ENCODE measurements at places on chromosomes 4 and X.

- DNase-seq, result no peak
These were observed 140.9 kb downstream of the MAPK10 start for GRCh38 chr4:86218746-86219473.

GRCh38 chr4:141102367-141102766 lies 30.9 kb downstream of the RNF150 start:
- DNase-seq, result no peak

GRCh38 chrX:103941201-103941975 lies 21.0 kb upstream of the TMSB15B start:
- no peak for DNase-seq

DNA sequence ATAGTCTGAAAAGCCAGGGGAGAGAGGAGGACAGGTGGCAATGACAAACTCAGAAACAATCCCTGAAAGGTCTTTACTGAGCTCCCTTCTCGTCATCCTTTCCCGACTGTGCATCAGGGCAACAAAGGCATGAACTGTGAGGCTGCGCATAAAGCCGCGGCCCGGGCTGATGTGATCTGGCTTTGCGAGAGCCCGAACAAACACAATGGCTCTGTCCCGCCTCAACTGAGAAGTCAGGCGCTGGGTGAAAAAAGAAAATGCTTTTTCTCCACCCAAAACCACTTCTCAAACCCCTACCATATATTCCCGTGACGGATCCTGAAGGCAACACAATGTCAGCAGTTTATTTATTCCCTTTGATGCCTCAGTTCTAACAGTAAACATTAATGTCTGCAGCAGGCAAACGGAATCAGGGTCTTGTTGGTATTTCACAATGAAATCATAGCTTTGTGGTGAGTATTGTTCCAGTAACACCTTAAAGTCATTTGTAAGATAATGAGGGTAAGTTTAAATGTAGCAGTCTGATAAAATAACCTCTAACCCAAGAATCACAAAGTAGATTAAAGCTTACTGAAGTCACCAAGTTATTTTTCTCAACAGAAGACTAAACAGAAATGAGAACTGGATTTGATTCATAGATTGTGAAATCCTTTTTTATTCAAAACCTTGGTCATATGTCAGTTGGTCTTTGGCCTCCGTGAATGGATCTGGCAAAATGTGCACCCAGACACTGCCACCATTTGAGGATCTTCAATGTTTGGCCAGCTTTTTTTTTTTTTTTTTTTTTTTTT lies 67.4 kb downstream of the APBB2 start:
- no peak for DNase-seq

GRCh38 chr4:11010624-11011023 lies 326.1 kb upstream of the CLNK start:
- no peak for DNase-seq

GRCh38 chr4:1030031-1030430 lies 18.6 kb downstream of the FGFRL1 start:
- DNase-seq, result no peak

DNA sequence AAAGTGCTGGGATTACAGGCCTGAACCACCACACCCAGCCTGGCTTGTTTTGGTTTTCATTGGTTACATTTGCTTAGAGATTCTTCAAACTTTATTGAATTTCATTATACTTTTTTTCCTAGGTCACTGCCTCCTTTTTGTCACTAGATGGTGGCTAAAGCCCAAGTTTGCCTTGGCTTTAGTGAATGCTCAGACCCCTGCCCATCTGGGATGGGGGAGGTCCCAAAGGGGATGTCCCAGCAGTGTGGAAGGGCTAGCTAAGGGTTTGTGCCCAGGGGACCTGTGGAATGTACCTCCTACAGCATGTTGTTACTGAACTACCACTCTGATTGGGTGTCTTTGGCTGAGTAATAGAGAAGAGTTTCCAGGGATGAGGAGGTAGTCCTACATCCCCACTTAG lies 58.4 kb downstream of the CEP135 start:
- no peak for DNase-seq

GRCh38 chr4:76016393-76016792 lies 6.9 kb downstream of the CXCL10 start:
- no peak for DNase-seq

- no peak for DNase-seq
These were observed 62.2 kb downstream of the KDM6A start for GRCh38 chrX:44935172-44935571.

- no peak for DNase-seq
These were observed 126.6 kb downstream of the SLC39A8 start for GRCh38 chr4:102218656-102219055.

DNA sequence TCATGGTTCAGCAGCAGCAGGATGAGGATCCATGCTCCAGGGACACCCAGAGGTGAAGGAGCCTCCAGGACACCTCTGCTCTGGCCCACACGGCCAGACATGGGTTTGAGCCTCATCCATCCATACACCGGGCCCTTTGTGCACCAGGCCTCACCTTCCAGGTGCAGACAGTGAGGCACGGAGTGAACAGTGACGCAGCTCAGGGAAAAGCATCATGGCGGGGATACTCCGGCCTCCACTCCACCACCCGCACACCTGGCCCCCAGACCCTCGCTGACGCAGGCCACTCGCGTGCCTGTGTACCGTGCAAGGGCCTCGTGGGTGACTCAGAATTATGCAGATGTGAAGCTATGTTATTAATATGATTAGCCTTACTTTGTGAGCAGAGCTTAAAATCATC lies 33.3 kb downstream of the ADRA2C start:
- DNase-seq, result no peak

GRCh38 chrX:149120459-149120858 lies 384.6 kb downstream of the IDS start:
- no peak for DNase-seq

- no peak for DNase-seq
These were observed 68.0 kb upstream of the TLR2 start for GRCh38 chr4:153616006-153616555.
